DMS79 (cell line): ENCODE measurements at places on chromosomes 2 and 18.

DNA sequence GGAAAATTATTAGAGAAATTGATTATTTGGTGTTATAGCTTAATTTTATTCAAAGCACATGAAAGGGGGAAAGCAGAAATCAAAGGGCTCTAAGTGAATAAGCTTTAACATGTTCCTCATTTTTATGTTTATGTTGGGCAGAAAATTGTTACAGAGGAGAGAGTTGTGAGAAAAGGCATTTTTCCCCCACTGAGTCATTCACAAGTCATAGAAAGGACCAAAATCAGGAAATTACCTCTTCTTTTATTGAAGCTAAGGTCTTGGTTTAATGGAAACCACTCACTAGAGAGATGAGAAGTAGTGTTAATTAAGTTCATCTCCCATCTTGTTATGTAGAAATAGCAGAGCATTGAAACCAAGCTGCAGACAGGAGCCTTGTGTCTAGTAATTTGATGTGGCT lies 175.3 kb upstream of the THUMPD2 start:
- DNase-seq: no peak

DNA sequence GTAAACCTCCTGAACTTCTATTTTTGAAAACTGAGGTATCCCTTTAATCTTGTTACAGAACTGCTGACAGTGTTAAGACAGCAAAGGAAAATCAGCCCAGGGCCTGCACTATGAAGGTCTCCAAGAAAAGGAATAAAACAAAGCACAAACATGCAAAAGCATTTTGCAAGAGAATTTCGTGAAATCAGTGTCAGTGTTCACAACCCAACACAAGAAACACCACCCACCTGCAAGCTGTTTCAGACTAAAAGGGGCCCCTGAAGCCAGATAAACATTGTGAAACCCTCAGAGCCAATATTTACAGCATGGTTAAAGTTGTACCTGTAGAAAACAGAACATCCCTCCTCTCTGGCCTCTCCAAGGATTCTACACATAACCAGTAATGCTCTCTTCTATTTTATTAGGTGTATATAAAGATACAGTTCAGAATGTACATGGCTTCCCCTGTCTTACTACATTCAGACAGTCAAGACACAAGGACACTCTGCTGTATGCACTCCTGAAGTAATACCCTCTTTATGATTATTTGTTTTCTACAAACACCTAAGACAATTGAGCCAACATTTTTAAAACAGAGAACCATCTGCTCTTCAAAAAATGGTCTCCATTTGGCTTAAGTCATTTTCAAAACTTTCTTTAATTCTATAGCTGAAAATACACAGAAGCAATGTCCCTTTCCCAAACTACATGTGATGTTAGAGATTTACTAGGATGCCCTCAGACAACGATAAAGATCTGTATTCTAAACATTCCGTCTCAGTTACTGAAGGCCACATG lies 149.5 kb upstream of the ZFP36L2 start:
- no peak for DNase-seq

GRCh38 chr18:75264195-75264594 lies 53.6 kb downstream of the TSHZ1 start:
- no peak for DNase-seq

- DNase-seq: no peak
These were observed 44.2 kb upstream of the AQP4 start for GRCh38 chr18:26909599-26910290.

GRCh38 chr2:163231666-163232065 lies 393.1 kb upstream of the KCNH7 start:
- DNase-seq: no peak

GRCh38 chr2:194077366-194077765 lies 1579.7 kb upstream of the SLC39A10 start:
- DNase-seq: no peak
